Nephron progenitor cell (in vitro differentiated cells): ENCODE measurements at places on chromosomes 1 and 21.
A peak's percentile ranks its signal among the peaks of the same experiment; 100 is the strongest.

GRCh38 chr21:38341546-38342012 lies 84.8 kb downstream of the KCNJ15 start:
- no peak for DNase-seq

DNA sequence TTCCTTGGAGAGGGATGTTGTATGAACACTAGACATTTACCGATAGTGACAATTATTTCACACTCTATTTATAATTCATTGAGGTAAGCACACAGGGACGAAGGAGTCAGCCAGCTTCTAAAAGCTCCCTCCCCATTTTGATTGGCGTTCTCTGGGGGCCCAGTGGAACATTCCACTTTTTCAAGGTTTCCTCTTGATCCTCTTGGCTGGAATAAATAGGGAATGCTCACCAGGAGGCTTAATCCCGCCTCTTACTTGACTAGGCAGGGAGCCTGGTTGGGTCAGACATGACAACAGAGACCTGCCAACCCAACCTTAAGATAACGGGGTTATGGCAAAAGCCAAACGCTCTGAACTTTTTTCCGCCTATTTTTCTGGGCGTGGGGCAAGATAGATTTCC lies 974 bp downstream of the ACTN2 start:
- no peak for DNase-seq

DNA sequence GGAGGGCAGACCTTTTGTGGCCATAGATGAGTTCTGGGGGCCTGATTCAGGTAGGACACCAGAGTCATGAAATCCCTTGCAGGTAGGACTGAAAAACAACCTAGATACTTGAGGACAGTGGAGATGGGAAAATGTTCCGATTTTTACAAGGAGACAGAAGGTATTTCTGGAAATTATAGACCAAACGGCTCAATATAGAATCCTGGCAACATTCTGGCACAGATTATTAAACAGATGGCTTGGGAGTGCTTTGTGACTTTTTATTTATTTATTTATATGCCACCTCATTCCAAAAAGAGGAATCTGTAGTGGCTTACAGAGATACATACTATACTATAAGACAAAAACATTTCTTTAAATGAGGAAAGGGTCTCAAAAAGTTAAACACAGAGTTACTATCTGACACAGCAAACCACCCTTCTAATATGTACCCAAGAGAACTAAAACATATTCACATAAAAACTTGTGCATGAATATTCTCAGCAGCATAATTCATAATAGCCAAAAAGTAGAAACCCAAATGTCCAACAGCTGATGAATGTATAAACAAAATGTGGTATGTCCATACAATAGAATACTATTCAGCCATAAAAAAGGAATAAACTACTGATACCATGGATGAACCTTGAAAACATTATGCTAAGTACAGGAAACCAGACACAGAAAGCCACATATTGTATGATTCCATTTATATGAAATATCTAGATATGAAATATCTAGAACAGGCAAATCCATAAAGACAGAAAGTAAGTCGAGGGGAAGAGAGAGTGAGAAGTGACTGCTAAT lies 49.8 kb downstream of the CDK18 start:
- DNase-seq = no peak

DNA sequence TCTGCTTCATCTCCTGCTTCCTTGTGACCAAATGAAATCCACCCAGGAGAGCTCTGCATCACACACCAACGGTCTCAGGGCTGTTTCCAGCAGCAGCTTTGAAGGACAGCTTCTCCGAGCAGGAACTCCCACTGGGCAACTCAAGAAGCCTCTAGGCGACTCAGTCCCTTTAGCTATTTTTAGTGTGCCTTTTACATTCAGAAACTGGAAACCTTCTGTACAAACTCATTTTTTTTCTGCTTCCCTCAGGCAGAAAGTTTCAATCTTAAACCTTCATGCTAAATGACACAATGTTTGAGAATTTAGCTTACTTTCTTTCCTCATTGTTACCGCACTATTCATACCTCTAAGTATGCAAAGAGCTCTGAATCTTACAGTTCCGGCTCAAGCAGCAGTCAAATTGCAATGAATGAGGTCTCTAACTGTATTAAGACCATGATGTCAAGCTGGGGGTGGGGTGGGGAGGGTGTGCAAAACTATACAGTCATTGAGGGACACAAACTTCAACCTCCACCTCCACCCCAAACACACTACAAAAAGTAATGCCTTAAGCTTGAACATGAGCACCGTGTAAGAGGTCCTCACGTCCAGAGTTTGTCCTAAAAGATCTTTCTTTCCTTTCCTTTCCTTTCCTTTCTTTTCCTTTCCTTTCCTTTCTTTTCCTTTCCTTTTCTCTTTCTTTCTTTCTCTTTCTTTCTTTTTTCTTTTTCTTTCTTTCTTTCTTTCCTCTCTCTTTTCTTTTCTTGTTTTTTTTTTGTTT lies 16.4 kb upstream of the TARBP1 start:
- DNase-seq = no peak

DNA sequence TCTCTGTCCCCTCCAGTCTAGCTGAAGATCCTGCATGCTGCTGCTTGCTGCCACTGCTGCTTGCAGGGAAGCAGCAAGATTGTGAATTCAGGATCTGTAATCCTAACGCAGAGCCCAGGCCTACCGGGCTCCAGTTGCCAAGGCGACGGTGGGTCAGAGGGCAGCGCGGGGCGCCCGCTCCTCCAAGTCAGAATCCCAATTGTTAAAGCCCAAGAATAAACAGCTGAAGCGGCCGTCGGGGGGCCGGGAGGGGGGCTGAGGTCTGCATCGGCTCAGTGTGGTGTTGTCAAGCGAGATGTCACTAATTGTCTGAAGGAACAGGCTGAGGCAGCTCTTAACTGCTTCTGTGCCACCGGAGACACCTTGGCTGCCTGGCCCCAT lies 36.8 kb downstream of the AHDC1 start:
- DNase-seq = peak; percentile 65

GRCh38 chr1:11364170-11364569 lies 91.2 kb downstream of the UBIAD1 start:
- DNase-seq = no peak

DNA sequence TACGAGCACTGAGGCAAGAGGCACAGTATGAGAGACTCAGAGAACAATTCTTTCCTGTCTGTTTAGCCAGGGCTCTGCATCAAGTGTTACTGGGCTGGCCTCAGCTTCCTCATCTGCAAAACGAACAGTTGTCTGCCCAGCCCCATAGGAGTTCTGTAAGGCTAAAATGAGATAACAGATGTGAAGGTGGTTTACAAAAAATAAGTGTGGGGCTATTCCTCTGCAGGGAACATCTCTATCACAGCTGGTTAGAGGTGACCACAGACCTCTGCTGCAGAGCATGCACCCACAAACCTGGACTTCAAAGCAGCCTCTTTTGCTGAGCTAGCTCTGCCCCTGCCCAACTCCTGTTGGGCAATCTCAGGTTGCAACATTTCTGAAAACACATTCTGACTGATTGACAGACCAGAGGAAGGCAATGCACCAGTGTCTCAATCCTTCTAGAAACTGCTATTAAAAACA lies 10.5 kb upstream of the OLIG1 start:
- DNase-seq = no peak

DNA sequence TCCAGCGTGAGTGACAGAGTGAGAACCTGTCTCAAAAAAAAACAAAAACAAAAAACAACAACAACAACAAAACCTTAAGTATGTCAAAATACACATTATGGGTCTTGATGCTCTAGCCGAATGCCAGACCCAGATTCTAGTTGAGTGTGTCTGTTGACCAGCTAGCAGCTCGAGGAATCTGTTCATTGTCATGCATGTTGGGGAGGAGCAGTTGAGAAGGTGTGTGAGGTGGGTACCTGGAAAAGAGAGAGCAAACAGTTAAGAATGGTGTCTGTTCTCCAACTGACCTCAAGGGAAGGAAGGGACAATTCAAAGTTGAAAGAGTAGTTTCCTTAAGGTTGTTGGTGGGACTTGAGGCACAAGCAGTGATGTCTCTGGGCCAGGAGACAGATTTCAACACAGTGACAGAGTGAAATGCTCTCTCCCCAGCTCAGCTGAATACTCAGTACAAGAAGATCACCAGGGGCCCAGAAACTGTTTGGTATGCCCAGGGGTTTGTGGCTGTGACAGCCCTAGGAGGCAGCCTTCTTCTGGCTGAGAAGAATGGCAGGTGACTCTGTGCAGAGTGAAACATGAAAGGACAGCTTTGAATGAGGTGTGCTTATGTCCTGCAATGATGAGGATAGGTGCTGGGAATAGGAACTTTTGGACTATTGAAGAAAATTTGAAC lies 14.4 kb upstream of the POU2F1 start:
- no peak for DNase-seq

GRCh38 chr1:4312024-4312423 lies 342.4 kb upstream of the AJAP1 start:
- no peak for DNase-seq

DNA sequence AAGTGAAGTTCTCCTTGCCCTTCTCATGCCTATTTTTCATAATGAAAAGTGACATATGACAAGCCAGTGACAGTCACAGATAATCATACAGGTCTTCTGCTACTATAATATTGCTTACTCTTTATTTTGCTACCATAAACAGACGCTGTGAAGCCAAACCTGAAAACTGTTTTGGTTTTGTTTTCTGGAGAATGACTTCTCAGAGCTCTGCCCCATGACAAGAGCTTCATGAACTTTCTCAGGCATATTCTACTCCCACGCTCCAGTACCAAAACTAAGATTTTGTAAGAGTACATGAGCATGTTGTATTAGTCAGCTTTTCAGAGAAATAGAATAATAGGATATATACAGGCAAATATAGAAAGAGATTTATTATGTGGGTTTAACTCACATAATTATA lies 64.3 kb upstream of the VTCN1 start:
- DNase-seq = no peak

DNA sequence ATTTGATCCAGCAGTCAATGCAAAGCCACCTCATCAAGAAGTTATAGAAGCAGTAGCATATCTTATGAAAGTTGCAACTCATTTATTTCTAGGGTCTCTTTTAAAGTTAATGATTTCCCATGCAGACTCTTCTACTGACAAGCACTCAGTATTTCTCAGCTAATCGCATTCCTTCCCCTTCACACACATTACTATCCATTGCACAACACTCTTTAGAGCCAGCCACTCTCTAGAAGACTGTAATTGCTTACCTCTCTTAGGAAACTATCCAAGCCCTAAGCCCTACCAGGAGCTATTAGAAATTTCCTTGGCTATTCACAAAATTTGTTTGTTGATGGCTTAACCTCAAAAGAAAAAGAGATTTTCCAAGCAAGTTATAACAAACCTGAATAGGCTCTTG lies 106.0 kb downstream of the ADAMTS1 start:
- DNase-seq = no peak

DNA sequence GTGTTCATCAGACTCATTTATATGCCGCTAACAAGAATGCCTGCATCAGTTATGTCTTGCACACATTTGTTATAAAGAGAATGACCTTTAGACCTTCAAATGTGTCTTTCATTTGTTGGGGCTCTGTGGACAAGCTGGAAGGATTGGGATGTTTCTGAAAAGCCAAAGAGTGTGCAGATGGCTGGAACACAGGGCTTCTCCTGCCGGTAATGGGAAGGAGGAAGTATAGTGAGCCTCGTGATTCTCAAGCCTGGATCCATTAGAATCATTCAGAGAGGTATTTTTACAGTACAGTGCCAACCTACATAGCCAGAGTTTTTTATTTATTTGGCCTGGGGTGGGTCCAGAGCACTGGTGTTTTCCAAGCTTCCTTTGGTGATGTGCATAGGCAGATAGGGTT lies 40.6 kb upstream of the ATP1A1 start:
- DNase-seq = no peak

DNA sequence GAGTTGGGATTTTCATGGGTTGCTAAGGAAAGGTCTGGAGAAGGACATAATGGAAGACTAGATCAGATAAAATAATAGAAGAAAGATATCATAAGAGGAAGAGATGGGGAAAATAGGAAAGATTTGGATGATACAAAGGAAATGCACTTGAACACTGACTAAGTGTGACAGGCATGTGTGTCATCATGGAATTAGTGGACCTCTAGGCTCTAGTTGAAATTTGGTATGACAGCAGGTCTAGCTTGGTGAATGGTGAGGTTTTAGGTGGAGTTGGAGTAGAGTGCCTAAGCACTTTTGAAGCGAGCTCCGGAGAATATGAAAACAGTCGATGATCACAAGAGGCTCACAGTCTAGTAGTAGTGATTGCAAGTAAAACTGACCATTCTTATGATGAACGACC lies 73.0 kb upstream of the PTGS2 start:
- DNase-seq = no peak

GRCh38 chr1:183859831-183860230 lies 54.9 kb downstream of the RGL1 start:
- DNase-seq = no peak

DNA sequence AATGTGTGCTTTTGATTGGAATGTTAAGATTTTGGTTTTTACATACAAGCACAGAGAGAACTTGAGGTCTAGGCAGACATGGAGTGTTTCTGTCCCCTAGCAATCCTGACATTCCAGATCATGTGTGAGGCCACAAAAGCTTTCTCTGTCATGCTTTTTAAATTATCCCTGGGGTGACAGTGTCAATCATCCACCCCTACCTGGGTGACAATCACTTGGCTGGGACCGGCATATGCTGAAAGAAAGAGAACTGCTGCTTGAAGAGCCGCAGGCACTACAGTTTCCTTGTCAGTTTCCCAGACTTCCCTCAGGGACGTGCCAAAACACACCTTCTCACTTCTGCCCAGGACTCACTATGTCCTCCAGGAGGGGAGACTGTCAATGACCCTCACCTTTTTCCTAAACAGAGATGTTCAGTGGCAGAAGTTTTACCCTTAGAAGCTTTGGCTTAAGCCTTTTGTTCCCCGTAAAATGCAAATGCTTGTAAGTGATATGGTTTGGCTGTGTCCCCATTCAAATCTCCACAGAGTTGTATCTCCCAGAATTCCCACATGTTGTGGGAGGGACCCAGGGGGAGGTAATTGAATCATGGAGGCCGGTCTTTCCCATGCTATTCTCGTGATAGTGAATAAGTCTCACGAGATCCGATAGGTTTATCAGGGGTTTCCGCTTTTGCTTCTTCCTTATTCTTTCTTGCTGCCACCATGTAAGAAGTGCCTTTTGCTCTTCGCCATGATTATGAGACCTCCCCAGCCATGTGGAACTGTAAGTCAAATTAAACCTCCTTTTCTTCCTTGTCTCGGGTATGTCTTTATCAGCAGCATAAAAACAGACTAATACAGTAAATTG lies 217.4 kb downstream of the FGGY start:
- no peak for DNase-seq
